Activated CD8-positive, alpha-beta T cell treated with anti-CD3 and anti-CD28 coated beads, Interleukin-2, amount 10 ng/mL, durations not matched to agents 7 days and 5 days (primary cell): ENCODE measurements at places on chromosomes 13 and 19. TPM values are rescaled to one million over a fixed set of nuclear protein-coding genes. Genes with fewer than 3 reads are reported as not detected.

Gene GPALPP1
- total RNA-seq = 31.9 TPM

Gene ZNF888
- 8.8 TPM for total RNA-seq

Gene ELSPBP1
- total RNA-seq = not detected

Gene LIM2
- total RNA-seq = not detected

Gene FREM2
- total RNA-seq = not detected

Gene TNFSF11
- 0.32 TPM for total RNA-seq

Gene IQCN
- total RNA-seq = 3.7 TPM

DNA sequence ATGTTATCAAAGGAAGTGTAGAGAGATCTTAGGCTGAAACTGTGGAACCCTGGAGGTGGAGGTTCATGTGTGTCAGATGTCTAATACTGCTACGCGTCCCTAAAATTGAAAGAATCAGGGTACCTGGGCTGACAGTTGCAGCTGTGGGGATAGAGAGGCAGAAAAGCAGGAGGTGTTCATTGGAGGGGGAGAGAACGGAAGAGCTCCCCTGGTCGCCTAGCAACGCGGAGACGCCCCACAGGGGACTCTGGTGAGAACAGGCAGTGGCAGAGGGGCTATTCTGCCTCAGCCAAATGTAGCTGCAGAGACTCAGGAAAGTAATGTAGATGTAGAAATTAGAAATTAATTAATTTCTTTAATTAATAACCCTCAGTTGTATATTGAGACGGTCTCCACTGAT lies 10.1 kb upstream of the ZNF835 start:
- H3K4me3 ChIP-seq = no peak overlapping the region
- no peaks in the 10 kb centered on the region for H3K36me3 ChIP-seq
- no peak for DNase-seq
- no peak overlapping the region for H3K27ac ChIP-seq

GRCh38 chr19:49348305-49349189 lies 13.3 kb downstream of the CD37 start:
- H3K4me3 ChIP-seq = no peak overlapping the region
- DNase-seq = no peak
- no peaks in the 10 kb centered on the region for H3K36me3 ChIP-seq
- H3K27me3 ChIP-seq = no peaks in the 10 kb centered on the region
- H3K4me1 ChIP-seq = peaks cover 11% of the 10 kb centered on the region

DNA sequence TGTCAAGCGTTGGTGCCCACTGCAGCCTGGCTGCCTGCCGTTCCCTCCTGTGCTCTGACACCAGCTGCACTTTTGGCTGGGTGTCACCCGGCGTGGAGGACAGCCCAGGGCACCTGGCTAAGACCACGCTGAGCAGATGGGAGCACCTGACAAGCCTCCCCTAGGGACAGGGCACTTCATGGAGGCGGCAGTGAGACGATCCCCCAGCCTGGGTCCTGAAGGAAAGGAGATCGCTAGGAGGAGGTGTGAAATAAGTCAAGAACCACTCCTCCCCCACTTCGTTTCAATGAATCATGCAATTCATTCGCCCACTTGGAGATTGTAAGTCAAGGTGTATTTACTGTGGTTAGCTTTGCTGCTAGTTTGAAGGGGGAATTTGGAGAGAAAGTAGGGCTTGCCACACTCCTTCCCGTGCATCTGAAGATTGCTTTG lies 38.8 kb downstream of the VSTM2B start:
- H3K4me3 ChIP-seq = no peak overlapping the region
- no peaks in the 10 kb centered on the region for H3K36me3 ChIP-seq
- peaks cover 4% of the 10 kb centered on the region for H3K27me3 ChIP-seq
- peaks cover 3% of the 10 kb centered on the region for H3K4me1 ChIP-seq
- DNase-seq = no peak

- no peak overlapping the region for H3K4me3 ChIP-seq
- no peak overlapping the region for H3K27ac ChIP-seq
- H3K36me3 ChIP-seq = no peaks in the 10 kb centered on the region
- H3K4me1 ChIP-seq = no peaks in the 10 kb centered on the region
- DNase-seq = no peak
- peaks cover 47% of the 10 kb centered on the region for H3K27me3 ChIP-seq
Observed at GRCh38 chr19:40130013-40130412, 39.3 kb upstream of the ZNF780A start.

- H3K4me3 ChIP-seq = peak overlapping the region; percentile 78
- H3K27me3 ChIP-seq = no peaks in the 10 kb centered on the region
- H3K27ac ChIP-seq = peak overlapping the region; percentile 94
Observed at GRCh38 chr19:511101-511851, 4.0 kb downstream of the TPGS1 start.

GRCh38 chr13:89458456-89458855 lies 1787.3 kb downstream of the SLITRK5 start:
- H3K36me3 ChIP-seq = no peaks in the 10 kb centered on the region
- no peaks in the 10 kb centered on the region for H3K4me1 ChIP-seq
- H3K27ac ChIP-seq = no peak overlapping the region
- H3K27me3 ChIP-seq = no peaks in the 10 kb centered on the region
- H3K4me3 ChIP-seq = no peak overlapping the region

DNA sequence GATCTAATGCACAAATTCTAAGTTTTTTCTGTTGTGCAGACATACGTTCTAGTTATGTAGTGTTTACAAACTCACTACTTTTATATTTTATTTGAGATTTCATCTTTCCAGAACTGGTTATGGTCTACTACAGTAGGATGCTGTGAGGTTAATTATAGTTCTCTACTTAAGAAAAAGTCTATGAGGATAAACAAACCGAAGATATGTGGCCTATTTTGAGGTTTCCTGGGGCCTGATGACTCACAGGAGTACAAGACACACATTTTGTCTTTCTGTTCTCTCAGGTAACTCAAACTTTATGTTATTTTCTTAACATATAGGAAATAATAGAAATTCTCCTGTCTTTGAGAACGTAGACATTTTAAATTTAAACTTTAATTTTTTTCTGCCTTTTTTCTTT lies 45.1 kb downstream of the PCDH20 start:
- H3K36me3 ChIP-seq = no peaks in the 10 kb centered on the region
- no peak for DNase-seq
- H3K4me3 ChIP-seq = no peak overlapping the region
- no peaks in the 10 kb centered on the region for H3K4me1 ChIP-seq
- no peaks in the 10 kb centered on the region for H3K27me3 ChIP-seq
- no peak overlapping the region for H3K27ac ChIP-seq

- peaks cover 62% of the 10 kb centered on the region for H3K36me3 ChIP-seq
- DNase-seq = peak; percentile 97
- no peaks in the 10 kb centered on the region for H3K27me3 ChIP-seq
- H3K27ac ChIP-seq = peak overlapping the region; percentile 98
- H3K4me1 ChIP-seq = peaks cover 35% of the 10 kb centered on the region
Observed at GRCh38 chr19:53196777-53197396, 3.7 kb upstream of the ZNF665 start.

GRCh38 chr19:16197188-16197621 lies 506 bp upstream of the AP1M1 start:
- peaks cover 35% of the 10 kb centered on the region for H3K36me3 ChIP-seq
- H3K4me3 ChIP-seq = peak overlapping the region; percentile 97
- H3K27me3 ChIP-seq = no peaks in the 10 kb centered on the region

DNA sequence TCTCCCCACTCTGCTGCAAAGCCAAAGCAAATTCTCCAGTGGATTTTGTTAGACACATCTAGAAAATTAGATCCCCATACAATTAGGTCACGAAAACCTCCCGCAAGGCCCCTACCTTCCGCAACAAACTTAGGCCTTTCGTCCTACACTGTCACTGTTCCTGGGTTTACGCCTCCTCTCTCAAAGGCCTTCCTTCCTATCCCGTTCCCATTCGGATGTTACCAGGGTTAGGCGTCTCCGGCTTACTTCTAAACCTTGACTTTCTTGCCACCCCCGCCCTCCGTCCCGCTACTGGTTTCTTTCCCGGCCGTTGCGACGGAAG lies 754 bp downstream of the RNF6 start:
- peaks cover 36% of the 10 kb centered on the region for H3K4me1 ChIP-seq
- peak overlapping the region; percentile 100 for H3K27ac ChIP-seq
- H3K4me3 ChIP-seq = peak overlapping the region; percentile 97
- H3K36me3 ChIP-seq = peaks cover 30% of the 10 kb centered on the region

DNA sequence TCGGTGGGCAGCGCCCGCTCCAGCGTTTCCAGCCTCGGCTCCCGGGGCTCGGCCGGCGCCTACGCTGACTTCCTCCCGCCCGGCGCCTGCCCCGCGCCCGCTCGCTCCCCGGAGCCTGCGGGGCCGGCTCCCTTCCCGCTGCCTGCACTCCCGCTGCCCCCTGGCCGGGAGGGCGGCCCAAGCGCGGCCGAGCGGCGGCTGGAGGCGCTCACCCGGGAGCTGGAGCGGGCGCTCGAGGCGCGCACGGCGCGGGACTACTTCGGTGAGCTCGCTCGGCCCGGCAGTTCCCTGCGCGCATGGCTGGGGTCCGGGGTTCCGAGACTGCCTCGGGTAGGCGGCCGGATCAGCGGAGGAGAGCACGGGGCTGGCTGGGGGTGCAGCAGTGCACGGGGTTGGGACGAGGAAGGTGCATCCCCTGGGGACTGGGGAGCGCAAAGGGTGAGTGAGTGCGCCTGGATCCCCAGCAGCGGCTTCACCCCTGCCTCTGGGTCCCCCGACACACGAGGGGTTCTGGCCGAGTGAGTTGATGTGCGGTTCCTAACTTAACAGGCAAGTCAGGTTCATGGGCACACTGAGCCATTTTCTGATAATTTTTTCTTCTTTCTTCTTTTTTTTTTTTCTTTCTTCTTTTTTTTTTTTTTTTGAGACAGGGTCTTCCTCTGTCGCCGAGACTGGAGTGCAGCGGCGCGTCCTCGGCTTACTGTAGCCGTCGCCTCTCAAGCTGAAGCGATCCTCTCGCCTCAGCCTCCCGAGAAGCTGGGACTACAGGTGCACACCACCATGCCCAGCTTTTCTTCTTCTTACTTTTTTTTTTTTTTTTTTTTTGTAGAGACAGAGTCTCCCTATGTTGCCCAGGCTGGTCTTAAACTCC lies 1.1 kb downstream of the WTIP start:
- H3K36me3 ChIP-seq = no peaks in the 10 kb centered on the region
- peaks cover 38% of the 10 kb centered on the region for H3K27me3 ChIP-seq
- DNase-seq = no peak
- H3K4me3 ChIP-seq = peak overlapping the region; percentile 29

DNA sequence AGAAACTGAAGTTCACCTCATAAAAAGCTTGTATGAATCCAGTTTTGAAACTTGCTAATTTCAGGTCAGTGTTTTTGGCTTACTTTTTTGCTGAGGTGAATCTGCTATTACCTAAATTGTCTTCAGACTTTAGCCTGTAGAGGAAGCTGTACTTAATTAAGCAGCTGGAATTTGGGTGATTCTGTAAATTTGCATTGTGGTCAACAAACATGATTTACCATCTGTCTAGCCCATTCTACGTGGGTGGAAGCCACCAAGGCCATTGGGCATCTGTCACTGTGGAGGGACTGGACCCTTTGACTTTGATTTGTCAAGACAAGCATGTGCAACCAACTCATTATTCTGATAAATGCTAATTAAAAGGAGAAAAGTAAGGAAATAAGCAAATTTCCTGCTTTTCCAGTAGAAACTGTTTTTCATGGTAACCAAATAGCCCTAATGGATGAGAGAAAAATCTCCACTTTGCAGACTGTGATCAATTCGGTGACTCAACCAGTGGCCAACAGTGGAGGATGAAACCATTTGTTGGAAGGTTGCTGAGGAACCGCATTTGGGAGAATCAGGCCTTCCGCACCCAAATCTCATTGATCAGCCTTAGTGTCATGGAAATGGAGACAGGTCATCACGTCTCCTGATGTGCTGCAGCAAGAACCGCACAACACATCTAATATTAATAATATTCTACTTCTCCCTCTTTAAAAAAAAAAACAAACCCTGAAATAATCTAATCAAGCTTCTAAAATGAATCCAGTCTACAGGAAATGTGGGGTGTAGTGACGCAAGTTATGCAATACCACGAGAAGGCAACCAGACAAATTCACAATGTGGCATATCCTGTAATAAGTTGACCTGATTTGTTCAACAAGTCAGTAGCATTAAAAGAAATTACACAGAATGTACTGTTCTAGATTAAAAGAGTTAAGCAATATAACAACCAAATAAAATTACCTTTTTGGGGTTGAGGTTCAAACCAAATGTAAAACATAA lies 54.3 kb downstream of the GARRE1 start:
- peaks cover 21% of the 10 kb centered on the region for H3K4me1 ChIP-seq
- H3K27me3 ChIP-seq = no peaks in the 10 kb centered on the region
- peak; percentile 26 for DNase-seq

DNA sequence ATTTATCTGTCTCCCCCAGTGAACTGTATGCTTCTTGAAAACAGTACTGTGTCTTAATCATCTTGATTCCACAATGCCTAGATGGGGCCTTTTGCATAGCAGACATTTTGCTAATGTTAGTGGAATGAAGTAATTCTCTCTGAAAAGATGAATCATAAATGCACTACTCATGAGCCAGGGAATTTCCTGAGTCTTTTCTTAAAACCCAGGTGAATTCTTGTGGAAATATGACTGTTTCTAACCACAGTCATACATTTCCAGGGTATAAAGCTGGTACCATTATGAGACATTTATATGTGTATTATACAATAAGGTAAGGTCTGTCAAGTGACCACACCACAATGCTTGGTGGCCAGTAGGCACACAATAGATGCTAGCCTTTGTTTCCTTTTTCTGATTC lies 5.5 kb upstream of the KCTD4 start:
- no peak overlapping the region for H3K4me3 ChIP-seq
- H3K27ac ChIP-seq = no peak overlapping the region
- no peaks in the 10 kb centered on the region for H3K4me1 ChIP-seq
- no peaks in the 10 kb centered on the region for H3K27me3 ChIP-seq
- no peak for DNase-seq

GRCh38 chr19:19460258-19460731 lies 54.8 kb downstream of the GATAD2A start:
- H3K27ac ChIP-seq = peak overlapping the region; percentile 99
- H3K36me3 ChIP-seq = peaks cover 49% of the 10 kb centered on the region
- DNase-seq = peak; percentile 56

- H3K4me3 ChIP-seq = no peak overlapping the region
- no peaks in the 10 kb centered on the region for H3K27me3 ChIP-seq
- no peaks in the 10 kb centered on the region for H3K36me3 ChIP-seq
- H3K27ac ChIP-seq = no peak overlapping the region
Observed at GRCh38 chr19:50749490-50749889, 20.8 kb upstream of the GPR32 start.

DNA sequence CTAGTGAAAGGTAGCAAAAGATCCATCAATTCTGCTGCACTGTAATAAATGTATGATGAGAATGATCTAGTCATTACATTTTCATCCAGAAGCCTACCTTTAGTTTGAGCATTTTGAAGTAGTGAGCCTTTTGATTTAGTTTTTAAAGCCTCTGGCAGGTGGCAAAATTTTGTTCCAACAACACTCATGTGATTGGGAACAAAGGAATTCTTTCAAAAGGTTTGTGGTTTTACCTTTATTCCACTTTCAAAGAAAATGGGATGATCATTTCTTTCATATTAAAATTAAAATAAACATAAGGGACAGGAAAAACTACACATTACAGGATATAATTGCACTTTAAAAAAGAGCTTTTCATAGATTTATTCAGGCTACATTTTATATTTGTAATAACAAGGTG lies 260.2 kb downstream of the DACH1 start:
- H3K36me3 ChIP-seq = no peaks in the 10 kb centered on the region
- peaks cover 2% of the 10 kb centered on the region for H3K27me3 ChIP-seq
- H3K4me3 ChIP-seq = no peak overlapping the region
- no peak overlapping the region for H3K27ac ChIP-seq
- H3K4me1 ChIP-seq = no peaks in the 10 kb centered on the region
